ENCODE measurements at places on chromosomes 7 and 10.
A peak's percentile ranks its signal among the peaks of the same experiment; 100 is the strongest.

GRCh38 chr7:48154792-48155413 is 16.4 kb upstream of the ABCA13 start:
- DNase-seq = peak; percentile 49

DNA sequence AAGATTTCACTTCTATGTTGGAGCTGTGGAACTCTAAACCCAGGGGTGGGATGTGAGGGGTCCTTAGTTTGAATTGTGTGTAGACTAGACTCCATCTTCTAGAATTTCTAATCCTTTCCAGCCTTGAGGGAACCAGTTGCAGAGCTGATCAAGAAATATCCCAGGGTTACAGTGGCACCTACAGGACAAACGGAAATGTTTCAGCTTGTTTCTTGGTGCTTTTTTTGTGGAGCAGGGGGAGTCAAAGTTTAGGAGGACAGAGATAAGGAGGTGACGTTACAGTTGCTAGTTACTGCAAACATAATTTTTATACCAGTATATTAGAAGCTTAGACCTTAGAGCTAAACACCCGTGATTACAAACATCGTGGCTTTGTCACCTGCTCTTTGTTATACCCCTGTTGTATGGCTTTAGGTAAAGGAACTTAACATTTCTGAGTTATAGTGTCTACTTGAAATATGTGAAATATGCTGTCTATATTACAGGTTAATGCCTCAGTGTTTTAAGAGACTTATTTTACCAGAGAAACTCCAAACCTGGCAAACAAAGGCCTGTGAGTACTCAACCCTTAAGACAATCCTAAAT is 84.5 kb upstream of the DYNC1I1 start:
- DNase-seq = peak; percentile 10

GRCh38 chr10:131280101-131280500 is 31.4 kb downstream of the TCERG1L start:
- no peak for DNase-seq

DNA sequence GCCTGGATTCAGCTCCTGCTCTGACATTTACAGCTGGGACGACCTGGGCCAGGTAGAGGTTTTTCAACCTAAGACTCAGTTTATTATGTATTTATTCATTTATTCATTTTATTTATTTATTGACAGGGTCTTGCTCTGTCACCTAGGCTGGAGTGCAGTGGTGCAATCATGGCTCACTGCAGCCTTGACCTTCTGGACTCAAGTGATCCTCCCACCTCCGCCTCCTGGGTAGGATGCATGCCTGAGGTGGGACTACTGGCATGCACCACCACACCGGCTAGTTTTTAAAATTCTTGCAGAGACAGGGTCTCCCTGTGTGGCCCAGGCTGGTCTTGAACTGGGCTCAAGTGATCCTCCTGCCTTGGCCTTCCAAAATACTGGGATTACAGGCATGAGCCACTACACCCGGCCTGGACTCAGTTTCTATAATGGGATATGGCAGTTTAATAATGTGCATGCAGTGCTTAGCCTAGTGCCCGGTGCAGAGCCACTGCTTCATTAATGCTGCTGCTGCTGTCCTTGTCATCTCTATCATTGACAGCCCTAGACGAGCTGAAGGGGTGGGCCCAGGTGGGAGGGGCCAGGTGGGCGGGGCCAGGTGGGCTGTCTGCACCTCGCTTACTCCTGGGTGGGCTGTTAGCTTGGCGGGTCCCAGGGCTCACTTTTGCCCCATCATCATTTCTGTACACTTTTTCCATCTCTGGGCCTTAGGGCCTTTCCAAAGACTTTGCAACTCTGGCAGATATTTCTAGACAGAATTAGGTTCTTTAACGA is 92.6 kb downstream of the LHPP start:
- DNase-seq = no peak

DNA sequence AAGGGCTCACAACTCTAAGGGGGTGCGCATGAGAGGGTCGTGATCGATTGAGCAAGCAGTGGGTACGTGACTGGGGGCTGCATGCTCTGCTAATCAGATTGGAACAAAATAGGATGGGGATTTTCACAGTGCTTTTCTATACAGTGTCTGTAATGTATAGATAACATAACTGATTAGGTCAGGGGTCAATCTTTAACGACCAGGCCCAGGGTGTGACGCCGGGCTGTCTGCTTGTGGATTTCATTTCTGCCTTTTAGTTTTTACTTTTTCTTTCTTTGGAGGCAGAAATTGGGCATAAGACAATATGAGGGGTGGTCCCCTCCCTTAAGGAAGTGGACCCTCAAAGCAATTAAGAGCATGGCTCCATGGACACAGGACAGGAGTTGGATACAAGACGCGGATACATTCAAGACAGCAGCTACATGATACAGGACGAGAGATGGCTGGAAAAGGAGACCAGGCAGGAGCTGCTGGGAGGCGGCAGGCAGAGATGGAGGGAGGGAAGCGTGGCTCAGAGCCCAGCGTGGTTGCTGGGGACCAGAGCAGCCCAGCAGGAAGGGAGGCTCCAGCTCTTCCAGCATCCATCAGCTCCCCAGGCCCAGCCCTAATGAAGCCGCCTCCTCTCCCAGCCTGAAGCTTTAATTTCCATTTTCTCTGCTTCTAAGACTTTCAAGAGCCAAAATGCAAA is 31.6 kb downstream of the GSDME start:
- no peak for DNase-seq

- DNase-seq = no peak
Observed at GRCh38 chr10:118395947-118396346, 53.8 kb upstream of the FAM204A start.

GRCh38 chr10:107341281-107341680 is 176.8 kb upstream of the SORCS1 start:
- no peak for DNase-seq

GRCh38 chr7:98569691-98570337 is 47.3 kb upstream of the NPTX2 start:
- no peak for DNase-seq

- DNase-seq = no peak
Observed at GRCh38 chr7:26709210-26709990, 155.0 kb downstream of the SKAP2 start.

DNA sequence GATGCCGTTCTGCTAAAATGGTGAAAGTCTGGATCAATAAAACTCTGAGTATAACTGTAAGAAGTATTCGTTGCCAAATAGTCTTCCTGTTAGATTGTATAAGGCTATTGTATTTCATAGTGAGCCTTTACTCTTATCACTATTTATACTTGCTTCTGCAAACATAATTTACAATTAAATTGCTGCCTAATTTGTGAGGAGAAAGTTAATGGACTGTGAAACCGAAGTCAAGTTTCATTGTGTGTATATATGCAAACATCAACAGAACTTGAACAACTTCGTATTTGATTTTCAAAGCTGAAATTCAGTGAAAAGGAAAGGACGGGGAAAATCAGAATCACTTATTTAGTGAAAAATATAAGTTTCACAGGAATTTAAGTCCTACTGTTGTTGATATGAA is 135.9 kb upstream of the CCDC6 start:
- DNase-seq = no peak

DNA sequence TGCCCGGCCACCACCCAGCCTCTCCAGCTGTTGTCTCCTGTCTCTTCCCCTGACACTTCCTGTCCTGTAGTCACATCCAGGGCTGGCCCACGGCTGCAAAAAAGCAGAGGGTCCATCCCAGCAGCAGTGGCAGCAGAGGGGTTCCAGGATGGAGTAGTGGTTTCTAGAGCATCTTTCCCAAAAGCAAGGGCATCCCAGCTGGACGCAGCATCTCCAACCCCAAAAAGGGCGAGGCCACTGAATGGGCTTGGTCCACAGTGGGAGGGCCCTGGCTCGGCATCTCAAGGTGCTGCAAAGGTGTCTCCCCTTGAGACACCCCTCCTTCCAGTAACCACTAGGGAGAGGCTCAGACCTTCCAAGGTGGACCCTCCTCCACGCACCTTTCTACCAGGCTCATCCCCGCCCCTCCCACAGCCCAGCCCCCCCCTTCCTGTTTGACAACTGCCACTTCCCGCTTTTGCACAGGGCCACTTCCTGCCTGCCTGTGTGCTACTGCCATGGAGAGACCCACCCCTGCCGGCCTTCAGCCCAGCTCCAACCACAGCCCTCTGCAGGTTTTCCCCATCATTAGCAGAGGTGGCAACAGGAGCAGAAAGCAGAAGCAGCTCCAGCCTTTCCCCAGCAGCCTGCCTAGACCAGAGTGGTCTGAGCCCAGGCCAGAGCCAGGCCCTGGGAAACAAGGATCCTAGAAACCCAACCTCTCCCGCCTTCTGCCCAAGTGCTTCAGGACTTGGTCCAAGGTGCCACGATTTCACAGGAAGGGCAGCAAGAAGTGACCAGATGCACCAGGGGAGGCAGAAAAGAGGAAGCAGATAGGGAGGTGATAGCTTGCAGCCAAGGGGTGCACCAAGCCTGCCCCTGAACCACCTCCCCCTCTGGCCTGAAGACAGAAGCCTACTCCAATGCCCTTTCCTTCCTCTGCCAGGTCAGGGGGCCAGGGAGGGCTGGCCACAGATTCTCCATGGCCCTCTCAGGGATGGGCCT is 8.6 kb downstream of the CAMK2G start:
- no peak for DNase-seq

GRCh38 chr7:8585591-8585990 is 152.2 kb downstream of the NXPH1 start:
- no peak for DNase-seq

GRCh38 chr10:7417103-7417623 is 6.3 kb upstream of the SFMBT2 start:
- DNase-seq = peak; percentile 38

DNA sequence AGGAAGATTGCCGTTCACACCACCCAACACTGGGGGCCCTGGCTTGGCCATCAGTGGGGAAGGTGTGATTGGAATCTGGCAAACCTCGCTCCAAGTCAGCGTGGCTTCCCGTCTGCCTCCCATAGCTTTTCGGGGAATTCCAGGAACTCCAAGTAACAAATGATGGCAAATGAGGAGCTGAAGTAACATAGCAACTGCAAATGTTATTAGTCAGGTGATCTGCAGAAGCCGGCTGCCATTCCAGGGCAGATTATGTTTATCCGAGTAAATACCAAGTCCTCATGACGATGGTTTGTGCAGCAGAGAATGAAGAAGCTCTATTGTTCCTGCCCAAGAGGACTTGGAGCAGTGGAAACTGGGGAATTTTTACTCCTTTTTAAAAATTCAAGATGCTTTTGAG is 270.5 kb upstream of the PODXL start:
- DNase-seq = no peak

DNA sequence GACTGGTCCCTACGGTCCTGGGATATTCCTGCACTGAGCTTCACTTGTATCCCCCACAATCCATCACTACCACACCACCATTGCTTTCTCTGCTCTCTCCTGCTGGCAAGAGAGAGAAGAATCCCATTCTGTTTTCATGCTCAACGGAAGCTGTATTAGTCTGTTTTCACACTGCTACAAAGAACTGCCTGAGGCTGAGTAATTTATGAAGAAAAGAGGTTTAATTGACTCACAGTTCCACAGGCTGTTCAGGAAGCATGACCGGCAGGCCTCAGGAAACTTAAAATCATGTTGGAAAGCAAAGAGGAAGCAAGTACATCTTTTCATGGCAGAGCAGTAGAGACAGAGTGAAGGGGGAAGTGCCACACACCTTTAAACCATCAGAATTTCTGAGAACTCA is 260.4 kb upstream of the LYZL1 start:
- DNase-seq = no peak

GRCh38 chr7:538764-539685 is 19.4 kb upstream of the PDGFA start:
- DNase-seq = no peak

- DNase-seq = no peak
Observed at GRCh38 chr10:61411706-61412105, 41.5 kb downstream of the TMEM26 start.

DNA sequence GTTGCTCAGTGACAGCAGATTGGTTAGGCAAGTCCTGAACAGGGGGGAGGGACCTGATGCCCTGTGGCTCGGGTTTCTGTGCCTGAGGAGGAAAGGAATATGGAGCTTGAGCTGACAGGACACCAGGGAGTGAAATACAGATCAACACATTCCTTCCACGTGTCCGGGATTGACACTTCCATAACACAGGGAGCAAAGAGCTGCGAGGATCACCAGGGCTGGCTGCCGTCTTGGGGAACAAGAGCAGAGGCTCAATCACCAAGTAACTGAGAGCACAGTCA is 36.7 kb upstream of the EFCAB10 start:
- DNase-seq = no peak

- no peak for DNase-seq
Observed at GRCh38 chr10:12471135-12471534, 121.8 kb downstream of the CAMK1D start.

- DNase-seq = peak; percentile 91
Observed at GRCh38 chr10:58662314-58662713, 149.6 kb downstream of the BICC1 start.

- DNase-seq = no peak
Observed at GRCh38 chr7:90311175-90311574, 9.9 kb downstream of the FAM237B start.

GRCh38 chr7:134693256-134693655 is 46.6 kb downstream of the BPGM start:
- peak; percentile 95 for DNase-seq

DNA sequence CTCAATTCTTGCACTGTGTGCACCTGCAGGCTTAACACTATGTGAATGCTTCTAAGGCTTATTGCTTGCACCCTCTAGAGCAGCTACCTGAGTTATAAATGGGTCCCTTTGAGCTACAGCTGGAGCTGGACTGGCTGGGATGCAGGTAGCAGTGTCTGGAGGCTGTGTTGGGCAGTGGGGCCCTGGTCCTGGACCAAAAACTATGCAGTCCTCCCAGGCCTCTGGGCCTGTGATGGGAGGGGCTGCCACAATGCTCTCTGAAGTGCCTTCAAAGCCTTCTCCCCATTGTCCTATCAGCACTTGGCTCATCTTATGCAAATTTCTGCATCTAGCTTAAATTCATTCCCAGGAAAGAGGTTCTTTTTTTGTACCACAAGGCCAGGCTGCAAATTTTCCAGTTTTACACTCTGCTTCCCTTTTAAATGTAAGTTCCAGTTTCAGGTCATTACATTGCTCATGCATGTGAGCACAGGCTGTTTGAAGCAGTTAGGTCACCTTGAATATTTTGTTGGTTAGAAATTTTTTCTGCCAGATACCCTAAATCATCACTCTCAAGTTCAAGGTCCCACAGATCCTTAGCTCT is 26.0 kb downstream of the KBTBD2 start:
- DNase-seq = no peak

- DNase-seq = peak; percentile 53
Observed at GRCh38 chr10:79405221-79405994, 40.0 kb downstream of the ZCCHC24 start.

DNA sequence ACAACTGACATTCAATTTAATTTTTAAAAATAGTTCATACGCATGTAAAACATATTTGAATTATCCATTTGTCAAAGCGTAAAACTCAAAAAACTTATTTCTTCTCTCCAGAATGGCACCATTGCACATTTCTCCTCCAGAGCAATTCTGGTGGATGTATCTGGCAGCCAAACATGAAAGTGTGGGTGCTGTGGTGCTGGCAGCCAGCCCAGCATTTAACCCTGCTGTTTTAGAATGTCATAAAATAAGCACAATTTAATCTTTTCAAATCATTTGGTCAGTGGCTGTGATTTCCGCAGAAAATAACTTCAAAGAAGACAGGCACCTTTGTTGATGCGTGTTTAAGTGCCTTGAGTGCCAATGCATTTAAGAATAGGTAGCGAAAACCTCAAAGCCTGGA is 302.7 kb upstream of the MEOX2 start:
- no peak for DNase-seq

- DNase-seq = peak; percentile 68
Observed at GRCh38 chr10:78502210-78502936, 468.7 kb downstream of the RPS24 start.

GRCh38 chr7:101606498-101606923 is 22.6 kb downstream of the MYL10 start:
- DNase-seq = no peak

- no peak for DNase-seq
Observed at GRCh38 chr10:95579292-95579691, 18.1 kb upstream of the SORBS1 start.

GRCh38 chr7:156993021-156993924 is 17.2 kb downstream of the MNX1 start:
- DNase-seq = no peak
